ENCODE measurements at places on chromosomes 6 and 20.

DNA sequence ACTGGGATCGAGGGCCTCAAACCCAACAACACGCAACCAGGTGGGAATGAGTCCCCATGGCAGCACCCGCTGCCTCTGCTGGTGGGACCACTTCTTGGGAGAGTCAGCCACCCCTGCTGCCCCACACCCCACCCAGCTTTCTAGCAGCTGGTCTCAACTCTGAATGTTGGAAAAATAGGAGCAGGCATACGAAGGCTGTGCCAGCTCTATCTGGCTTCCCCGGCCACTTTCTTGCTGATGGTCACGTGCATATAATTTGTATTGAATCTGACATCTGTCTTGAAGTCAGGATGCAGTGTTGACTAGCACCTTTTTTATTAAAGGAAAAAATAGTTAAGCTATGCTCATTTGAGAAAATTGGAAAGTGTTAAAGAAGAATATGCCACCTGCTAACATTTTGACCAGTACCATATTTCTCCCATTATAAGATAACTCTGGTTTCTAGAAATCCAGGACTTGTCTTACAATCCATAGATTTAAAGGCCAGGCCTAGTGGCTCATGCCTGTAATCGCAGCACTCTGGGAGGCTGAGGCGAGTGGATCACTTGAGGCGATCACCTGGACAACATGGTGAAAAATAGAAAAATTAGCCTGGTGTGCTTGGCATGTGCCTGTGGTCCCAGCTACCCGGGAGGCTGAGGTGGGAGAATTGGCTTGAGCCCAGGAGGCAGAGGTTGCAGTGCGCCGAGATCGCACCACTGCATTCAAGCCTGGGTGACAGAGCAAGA, 26.9 kb upstream of the MAPRE1 start:
- DNase-seq, result no peak

GRCh38 chr6:3438190-3439167, 18.4 kb downstream of the SLC22A23 start:
- no peak for DNase-seq

DNA sequence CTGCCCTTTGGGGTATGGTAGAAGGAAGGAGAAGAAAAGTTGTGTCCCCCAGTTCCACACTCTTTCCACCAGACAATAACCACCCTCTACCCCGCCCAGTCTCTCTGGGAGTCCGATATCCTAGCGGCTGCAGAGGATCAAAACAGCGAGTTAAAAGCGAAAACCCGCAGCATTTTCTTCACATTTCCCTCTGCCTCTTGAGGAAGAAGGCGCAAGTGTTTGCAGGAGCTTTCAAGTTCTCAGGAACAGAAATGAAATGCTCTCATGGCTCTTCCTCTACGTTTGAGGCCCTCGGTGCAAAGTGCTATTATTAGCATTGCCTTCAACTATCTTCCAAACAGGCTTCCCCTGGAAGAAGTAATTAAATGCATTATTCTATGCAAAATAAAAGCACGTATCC, 52.2 kb upstream of the CCDC167 start:
- no peak for DNase-seq

GRCh38 chr20:18324596-18325089, 36.3 kb downstream of the ZNF133 start:
- no peak for DNase-seq

- no peak for DNase-seq
These were observed 54.7 kb upstream of the SNRPB2 start for GRCh38 chr20:16675001-16675564.

DNA sequence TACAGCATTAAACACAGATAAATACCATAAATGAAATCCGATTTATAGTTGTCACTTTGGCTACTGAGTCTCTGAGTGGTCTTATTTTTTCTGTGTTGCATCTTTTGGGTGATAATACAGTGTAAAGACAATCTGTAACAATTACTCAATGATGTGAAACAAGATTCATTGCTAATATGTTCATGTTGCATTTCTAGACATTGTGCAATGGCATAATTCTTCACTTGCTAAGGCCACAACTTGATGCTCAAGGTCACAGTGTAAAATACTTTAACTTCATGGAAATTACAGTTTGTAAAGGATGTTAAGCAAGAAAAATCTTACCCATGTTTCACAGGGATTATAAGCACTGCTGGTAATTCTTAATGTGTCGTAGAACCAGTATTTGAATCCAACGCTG, 74.9 kb upstream of the SMLR1 start:
- DNase-seq, result no peak

- no peak for DNase-seq
These were observed 139.1 kb downstream of the HDGFL1 start for GRCh38 chr6:22708469-22708868.

DNA sequence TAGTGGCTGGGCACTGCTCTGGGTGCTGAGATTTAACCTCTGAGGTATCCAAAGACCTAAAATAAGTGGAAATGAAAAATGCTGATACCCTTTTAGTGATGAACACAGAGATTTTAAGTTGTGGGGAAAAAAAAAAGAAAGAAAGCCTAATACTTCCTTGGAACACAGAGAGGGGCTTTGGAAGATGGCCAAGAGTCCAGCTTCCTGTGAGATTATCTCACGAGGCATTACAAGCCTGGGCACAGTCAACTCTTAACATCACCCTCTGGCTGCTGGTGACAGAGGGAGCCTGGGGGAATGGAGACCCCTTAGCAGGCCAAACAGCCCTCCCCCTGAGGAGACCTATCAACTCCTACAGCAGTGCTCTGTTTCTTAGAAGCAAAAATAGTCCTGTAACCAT, 19.7 kb downstream of the BTN2A1 start:
- DNase-seq, result peak; percentile 16

DNA sequence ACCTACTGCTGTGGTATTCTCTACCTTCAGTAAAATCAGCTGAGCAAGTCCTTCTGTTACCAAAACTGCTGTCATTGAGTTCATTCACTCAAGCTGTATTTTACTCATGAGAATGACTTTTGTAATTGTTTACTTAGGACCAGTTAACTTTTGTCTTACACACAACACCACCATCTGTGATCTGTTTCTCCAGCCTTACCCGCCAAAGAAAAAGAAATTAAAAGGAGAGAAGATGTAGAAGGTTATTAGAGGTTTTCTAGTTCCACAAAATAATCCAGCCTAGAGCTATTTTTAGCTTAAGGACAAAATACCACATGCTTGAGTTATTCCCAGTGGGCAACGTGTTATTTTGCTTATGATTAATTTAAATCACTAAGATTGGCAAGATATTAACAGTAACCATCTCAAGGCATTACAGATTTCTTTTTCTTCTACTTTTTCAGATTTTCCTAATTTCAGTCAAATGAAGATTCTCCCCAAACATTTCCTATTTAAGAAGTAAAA, 38.2 kb downstream of the FAM8A1 start:
- no peak for DNase-seq

DNA sequence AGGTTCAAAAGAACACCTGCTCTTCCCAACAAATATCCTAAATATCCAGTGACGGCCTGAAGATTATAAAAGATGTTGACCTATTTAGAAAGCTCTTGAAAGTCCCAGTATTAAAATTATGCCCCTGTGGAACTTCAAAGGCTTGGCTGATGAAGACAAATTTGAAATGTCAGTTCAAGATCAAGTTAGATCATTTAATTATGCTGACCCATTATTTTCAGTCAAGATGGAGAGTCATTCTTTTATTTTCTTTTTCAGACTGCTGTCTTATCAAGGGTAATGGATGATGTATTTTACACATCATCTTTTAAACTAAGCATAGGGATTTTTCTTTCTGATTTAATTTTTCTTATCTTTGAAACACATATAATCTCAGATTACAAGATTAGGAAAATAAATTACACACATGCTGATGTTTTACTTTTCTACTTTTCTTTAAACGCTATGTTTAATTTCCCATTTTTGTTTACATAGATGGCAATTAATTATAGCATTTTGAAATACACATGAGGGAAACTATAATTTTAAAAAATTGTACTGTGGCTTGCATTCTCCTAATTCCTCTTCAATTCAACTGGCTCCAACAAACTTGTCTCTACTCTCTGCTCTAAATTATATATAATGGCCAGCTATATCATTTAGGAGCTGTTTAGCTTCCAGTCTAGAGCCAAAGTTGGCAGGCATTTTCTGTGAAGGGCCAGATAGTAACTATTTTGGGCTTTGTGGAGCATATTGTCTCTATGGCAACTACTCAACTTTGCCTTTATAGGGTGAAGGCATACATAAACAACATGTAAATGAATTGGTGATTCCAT, 123.7 kb downstream of the RCAN2 start:
- no peak for DNase-seq

GRCh38 chr6:107977283-107977682, 19.3 kb upstream of the SEC63 start:
- DNase-seq, result no peak

DNA sequence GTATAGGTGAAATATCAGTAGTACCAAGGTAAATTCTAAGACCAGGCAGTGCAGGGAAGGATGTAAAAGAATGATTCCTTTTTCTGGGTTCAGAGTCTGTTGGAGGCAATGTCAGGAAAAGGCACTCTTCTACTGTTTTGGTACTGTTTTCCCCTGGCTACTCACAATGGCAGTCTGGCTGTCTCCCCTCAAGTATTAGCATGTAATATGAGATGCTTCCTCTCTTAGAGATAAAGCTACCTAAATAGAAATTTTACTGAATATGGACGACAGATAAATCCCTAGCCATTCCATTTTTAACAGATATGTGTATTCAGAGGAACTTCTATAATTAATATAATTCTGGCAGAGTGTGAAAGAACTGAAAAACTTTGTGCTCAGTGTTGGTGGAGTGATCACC, 3.5 kb downstream of the RNF8 start:
- no peak for DNase-seq

GRCh38 chr20:61173961-61174725, 77.9 kb upstream of the CDH4 start:
- no peak for DNase-seq

GRCh38 chr20:60057866-60058807, 99.9 kb downstream of the CDH26 start:
- DNase-seq, result peak; percentile 69

- peak; percentile 63 for DNase-seq
These were observed 48.6 kb downstream of the SLC2A10 start for GRCh38 chr20:46757754-46758678.

DNA sequence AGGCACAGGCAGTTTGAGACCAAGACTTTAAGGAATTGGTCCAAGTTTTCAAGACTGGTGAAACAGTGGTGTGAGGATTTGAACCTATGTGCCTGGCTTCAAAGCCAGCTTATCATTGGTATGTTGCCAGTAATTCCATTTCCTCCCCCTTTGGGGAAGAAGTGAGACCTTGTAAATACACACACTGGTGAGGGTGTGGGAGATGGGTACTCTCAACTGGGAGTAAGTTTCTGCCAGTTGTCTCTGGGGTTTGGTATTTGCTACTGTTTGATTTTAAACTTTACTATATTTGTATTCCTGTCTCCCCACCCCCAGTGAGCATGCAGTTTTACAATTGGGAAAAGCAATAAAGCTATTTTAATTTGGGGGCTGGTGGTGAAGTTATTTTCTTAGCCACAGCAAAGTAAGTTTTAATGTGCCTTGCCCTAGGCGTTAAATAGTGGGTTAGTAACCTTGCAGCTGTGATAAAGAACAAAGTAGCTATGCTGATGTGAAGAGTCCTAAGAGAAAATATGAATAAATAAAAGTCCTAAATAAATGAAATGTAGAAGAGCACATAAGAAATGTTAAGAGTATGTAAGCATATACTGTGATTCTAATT, 31.0 kb downstream of the SNX9 start:
- DNase-seq, result no peak

DNA sequence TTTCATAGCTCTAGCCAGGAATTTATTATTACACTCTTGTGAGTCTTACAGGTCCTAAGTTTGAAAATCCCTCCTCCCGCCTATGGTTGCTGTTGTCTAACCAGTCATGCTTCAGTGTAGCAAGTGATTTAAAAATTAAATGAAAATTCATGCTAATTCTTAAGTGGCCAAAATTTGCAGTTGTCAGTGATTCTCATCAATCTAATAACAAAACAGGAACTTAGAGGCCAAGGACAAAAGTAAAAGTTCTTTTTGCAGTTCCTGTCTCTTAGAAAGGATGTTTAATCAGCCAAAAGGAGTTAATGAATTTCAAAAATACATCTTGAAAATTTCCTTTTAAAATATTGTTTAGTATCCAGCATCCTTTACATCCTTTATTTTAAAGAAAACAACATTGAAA, 36.3 kb downstream of the VTA1 start:
- no peak for DNase-seq

DNA sequence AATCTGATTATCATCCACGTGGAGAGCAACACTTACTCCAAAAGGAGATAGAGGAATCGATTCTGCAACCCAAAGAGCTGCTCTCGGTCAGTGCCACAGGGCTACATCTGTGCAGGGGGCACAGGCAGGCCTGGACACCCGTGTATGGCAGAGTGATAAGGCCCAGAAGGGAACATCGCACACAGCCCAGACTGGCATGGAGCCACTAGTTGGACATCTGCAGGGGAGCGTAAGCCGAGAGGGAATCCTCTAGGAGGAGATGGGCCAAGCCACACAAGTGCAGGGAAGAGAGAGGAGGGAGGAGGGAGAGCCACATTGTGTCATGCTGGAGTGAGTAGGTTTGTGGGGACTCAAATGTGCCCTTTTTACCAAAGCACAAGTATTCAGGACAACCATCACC, 50.4 kb upstream of the ENTPD6 start:
- DNase-seq, result no peak

DNA sequence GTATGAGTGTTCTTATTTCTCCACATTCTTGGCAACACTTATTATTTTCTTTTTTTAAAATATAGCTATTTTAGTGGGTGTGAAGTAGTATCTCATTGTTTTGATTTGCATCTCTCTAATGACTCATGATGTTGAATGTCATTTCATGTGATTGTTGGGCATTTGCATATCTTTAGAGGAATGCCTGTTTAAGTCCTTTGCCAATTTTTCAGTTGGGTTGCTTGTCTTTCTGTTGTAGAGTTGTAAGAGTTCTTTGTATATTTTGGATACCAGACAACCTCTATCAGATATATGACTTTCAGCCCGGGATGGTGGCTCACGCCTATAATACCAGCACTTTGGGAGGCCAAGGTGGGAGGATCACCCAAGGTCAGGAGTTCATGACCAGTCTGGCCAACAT, 5.1 kb upstream of the POPDC3 start:
- DNase-seq, result no peak
